Stimulated activated CD4-positive, alpha-beta T cell treated with anti-CD3 and anti-CD28 coated beads, Interleukin-1b, Interleukin-23, amount 100 ng/mL, for 24 hours (primary cell): ENCODE measurements at places on chromosomes 7 and 10.

GRCh38 chr7:46032942-46033341 lies 111.9 kb upstream of the IGFBP3 start:
- DNase-seq = no peak

DNA sequence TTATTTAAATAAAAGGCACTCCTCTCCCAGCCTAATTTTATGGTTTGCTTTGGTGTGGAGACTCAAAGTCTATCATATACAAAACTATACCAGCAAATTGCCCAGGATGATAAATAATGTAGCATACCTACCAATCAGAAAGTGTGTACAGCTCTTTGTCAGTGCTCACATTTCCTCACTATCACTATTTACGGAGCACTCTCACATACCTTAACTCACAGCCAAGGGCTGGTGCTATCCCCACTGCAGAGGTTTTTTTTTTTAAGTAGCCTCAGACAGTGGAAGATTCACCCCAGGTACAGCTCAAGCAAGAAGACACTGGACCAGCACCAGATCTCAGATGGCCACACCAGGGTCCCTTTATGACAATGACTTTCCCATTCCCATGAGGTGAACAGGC lies 2.5 kb downstream of the PDLIM1 start:
- DNase-seq = no peak

DNA sequence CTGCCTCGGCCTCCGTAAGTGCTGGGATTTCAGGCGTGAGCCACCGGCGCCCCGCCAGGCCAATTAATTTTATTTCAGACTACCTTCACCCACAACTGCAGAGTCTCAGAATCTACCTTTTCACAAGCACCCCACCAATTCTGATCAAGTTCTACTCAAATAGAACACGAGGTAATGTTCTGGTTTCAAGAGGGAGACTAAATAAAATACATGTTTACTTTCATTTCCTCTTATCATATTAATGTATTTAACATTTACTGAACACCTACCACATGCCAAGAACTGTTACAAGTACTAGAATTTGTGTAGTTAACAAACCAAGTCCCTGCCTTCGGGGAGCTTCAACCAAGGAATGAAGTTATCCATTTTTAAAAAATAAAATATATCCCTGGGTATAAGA lies 25.5 kb upstream of the RGS10 start:
- no peak for DNase-seq

DNA sequence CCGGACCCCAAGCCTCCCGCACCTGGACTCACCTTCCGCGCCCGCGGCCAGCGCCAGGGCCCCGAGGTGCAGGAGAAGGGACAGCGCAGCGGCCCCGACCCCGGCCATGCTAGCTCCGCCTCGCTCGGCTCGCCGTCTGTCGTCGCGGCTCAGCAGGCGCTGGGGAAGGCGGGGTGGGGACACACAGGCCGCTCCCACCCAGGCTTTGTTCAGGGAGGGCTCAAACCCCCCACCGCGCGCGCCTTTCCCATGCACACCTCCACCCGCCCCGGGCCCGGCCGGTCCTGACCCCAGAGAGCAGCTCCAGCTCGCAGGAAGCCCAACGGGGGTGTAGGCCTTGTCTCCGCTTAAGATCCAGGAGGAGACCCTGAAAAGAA lies at the start of gene KCP:
TSS of gene KCP (minus strand) at position 141 of the 377 bp plus-strand sequence. CDS start at position 108, 33 bp downstream.
- DNase-seq = no peak

- DNase-seq = no peak
Measured at GRCh38 chr10:100501423-100501822, 18.2 kb downstream of the SEC31B start.

- no peak for DNase-seq
Measured at GRCh38 chr10:128914681-128915080, 552.4 kb upstream of the MGMT start.

- DNase-seq = no peak
Measured at GRCh38 chr7:50331564-50332208, 27.2 kb downstream of the IKZF1 start.

- no peak for DNase-seq
Measured at GRCh38 chr7:39413636-39414223, 152.5 kb upstream of the YAE1 start.

GRCh38 chr7:45073786-45074527 lies 14.8 kb downstream of the NACAD start:
- DNase-seq = no peak

- DNase-seq = no peak
Measured at GRCh38 chr10:69831231-69831855, 29.6 kb downstream of the COL13A1 start.

GRCh38 chr7:42869131-42870020 lies 42.5 kb downstream of the C7orf25 start:
- DNase-seq = no peak

DNA sequence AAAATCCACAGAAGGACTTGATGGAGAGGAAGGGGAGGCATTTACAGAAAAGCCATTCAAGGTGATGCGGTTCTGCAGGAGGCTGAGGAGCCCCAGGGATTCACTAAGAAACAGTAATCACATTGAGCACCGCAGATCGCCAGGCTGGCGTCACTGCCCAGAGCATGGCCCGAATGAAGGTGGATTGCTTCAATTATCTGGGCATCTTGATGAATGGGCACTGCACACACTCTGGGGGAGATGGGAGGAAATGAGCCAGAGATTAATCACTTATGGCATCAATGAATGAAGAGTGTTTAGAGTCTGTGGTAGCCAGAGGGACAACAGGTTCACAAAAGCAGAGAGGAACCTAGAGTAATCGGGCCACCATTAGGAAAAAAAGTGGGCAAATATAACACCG lies 292.1 kb downstream of the ZEB1 start:
- DNase-seq = no peak

DNA sequence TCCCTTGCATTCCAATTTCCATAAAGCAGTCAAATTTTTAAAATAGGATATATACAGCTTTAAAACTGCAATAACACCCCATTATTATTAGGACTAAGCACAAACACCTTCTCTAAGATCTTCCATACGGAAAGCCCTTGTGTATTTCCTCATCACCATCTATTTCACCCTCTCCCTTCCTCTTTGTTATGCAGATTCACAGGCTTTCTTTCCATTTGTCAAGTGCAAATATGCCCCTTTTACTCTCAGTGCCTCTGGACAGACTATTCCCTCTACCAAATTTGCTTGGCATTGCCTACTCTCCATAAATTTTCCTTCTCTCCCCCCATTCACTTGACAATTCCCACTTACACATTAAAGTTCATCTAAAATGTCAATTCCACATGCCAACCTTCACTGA lies 61.7 kb downstream of the SNX13 start:
- no peak for DNase-seq

- no peak for DNase-seq
Measured at GRCh38 chr7:90655566-90655965, 59.4 kb downstream of the CDK14 start.

DNA sequence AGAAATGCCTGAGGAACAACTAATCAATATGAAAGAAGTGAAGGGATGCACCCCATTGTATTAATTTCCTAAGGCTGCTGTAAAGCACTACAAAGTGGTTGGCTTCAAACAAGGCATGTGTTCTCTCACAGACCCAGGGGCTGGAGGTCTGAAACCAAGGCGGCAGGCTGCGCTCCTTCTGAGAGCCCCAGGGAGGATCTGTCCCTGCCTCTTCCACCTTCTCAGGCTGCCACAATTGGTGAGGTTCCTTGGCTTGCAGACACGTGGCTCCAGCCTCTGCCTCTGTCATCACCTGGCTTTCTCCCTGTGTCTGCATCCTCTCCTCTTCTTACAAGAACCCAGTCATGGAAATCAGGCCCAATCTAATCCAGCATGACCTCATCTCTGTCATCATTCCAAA lies 110.1 kb downstream of the TNS3 start:
- DNase-seq = no peak

GRCh38 chr10:49628599-49628998 lies 14.8 kb downstream of the CHAT start:
- DNase-seq = no peak

DNA sequence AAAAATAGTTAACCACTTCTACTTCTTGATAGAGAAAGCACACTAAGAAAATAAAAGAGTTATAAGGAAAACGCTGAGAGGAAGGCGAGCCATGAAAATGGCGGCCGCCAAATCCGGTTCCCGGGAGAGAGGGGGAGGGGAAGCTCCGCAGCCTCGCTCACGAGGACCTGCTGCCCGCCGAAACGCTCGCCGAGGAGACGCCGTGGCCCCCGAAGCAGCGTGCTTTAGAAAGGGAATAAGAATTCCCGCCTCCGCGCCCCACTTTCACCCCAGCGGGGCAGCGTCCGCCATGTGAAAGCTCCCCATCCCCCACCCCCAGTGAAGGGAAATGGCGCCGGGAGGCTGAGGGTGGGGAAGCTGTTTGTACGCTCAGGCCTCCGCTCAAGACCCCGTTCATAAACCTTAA lies 505 bp downstream of the HNRNPA2B1 start:
- peak; percentile 63 for DNase-seq
